ENCODE measurements at places on chromosomes 3 and 15. TPM values are rescaled to one million over a fixed set of nuclear protein-coding genes. Genes with fewer than 3 reads are reported as not detected.

REC114 gene
- not detected for total RNA-seq

TRAT1 gene
- total RNA-seq: not detected

- no peaks in the 10 kb centered on the region for H3K36me3 ChIP-seq
- peaks cover 26% of the 10 kb centered on the region for H3K27me3 ChIP-seq
- H3K4me3 ChIP-seq: no peak overlapping the region
- H3K4me1 ChIP-seq: peaks cover 6% of the 10 kb centered on the region
- DNase-seq: no peak
These were observed 3.5 kb upstream of the CPNE4 start for GRCh38 chr3:132038198-132038825.

EFCC1 gene
- not detected for total RNA-seq

DNA sequence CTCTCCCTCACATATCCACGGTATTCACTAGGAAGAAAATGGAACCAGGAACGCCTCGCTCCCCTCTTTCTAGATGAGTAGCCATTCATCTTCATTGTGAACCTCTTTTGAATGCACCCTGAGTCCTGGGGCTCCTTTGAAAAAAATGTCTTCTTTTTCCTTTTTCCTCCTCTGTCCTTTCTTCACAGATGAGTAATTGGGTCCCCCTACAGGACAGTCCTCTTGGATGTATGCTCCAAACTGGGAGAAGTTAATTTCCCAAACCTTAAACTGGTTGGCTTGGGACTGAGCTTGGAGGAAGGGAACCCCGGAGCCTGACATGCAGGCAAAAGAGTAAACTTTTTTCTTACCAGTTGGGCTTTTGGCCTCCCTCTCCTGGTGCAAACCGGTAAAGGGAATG lies 108.8 kb downstream of the DPH6 start:
- H3K36me3 ChIP-seq: no peaks in the 10 kb centered on the region
- H3K4me3 ChIP-seq: no peak overlapping the region
- H3K27ac ChIP-seq: no peak overlapping the region
- H3K27me3 ChIP-seq: no peaks in the 10 kb centered on the region

NSMCE3 gene
- total RNA-seq: 8.3 TPM

All from astrocyte (in vitro differentiated cells and primary cell).